Hepatocyte (in vitro differentiated cells): ENCODE measurements at places on chromosomes 12 and 14.
A peak's percentile ranks its signal among the peaks of the same experiment; 100 is the strongest.

DNA sequence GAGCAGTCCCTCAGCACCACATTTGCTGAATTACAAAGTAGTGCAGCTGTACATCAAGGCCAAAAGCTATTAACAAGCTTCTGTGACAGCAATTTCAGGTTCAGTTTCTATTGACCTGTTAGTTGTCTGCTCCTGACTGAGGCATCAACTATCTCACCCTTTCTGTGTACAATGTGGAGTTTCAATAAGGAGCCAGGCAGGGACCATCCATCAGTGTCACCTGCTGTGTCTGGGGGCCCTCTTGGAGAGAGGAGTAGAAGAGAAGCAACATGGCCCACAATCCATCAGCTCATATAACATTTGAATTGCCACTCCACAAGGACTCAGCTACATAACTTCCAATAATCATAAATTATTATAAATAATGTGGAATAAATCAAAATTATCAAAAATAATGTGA is 72.3 kb upstream of the CCDC196 start:
- H3K27ac ChIP-seq, result no peak overlapping the region
- no peak overlapping the region for H3K4me3 ChIP-seq
- no peaks in the 10 kb centered on the region for H3K4me1 ChIP-seq
- no peaks in the 10 kb centered on the region for H3K36me3 ChIP-seq
- DNase-seq, result no peak
- H3K27me3 ChIP-seq, result no peaks in the 10 kb centered on the region

- no peaks in the 10 kb centered on the region for H3K4me1 ChIP-seq
- no peak overlapping the region for H3K4me3 ChIP-seq
- H3K27ac ChIP-seq, result peak overlapping the region; percentile 5
- H3K36me3 ChIP-seq, result no peaks in the 10 kb centered on the region
Observed at GRCh38 chr14:68318828-68319227, 474.0 kb downstream of the ZFP36L1 start.

GRCh38 chr14:93716746-93717667 is 71.3 kb downstream of the PRIMA1 start:
- H3K4me1 ChIP-seq, result no peaks in the 10 kb centered on the region
- DNase-seq, result no peak
- no peak overlapping the region for H3K4me3 ChIP-seq

- no peak overlapping the region for H3K27ac ChIP-seq
- no peaks in the 10 kb centered on the region for H3K4me1 ChIP-seq
- H3K27me3 ChIP-seq, result no peaks in the 10 kb centered on the region
- no peak overlapping the region for H3K4me3 ChIP-seq
- no peak for DNase-seq
Observed at GRCh38 chr12:108985750-108986149, 35.1 kb downstream of the SVOP start.

DNA sequence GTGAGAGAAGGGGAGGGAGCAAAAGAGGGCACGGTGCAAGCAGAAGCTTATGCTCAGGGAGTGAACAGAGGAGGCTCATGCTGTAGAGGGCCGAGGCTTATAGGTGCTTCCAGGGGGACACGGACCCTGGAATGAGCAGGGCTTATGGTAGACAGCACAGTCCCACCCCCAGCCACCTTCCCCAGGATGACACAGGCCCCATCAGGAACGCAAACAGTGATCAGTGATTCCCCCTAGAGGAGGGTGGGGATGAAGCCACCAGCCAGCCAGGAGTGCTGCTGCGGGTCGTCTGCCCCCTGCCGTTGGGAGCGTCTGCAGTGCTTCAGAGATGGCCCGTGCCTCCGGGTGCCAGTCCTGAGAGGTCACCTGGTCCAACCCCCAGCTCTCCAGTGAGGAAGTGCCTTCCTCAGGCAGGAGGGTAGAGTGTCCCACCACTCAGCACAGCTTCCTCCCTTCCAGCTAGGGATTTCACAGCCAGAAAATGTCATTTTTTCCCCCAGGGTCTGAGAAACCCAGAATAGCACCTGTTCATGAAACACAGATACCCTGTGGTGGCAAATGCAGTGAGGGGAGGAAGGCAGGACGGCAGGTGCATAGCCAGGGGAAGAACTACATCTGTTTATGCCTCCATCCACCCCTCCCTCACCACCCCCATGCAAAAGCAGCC is 60.7 kb downstream of the SLC6A12 start:
- DNase-seq, result peak; percentile 89
- peak overlapping the region; percentile 68 for H3K27ac ChIP-seq
- H3K36me3 ChIP-seq, result no peaks in the 10 kb centered on the region
- peaks cover 9% of the 10 kb centered on the region for H3K4me1 ChIP-seq
- H3K4me3 ChIP-seq, result no peak overlapping the region

DNA sequence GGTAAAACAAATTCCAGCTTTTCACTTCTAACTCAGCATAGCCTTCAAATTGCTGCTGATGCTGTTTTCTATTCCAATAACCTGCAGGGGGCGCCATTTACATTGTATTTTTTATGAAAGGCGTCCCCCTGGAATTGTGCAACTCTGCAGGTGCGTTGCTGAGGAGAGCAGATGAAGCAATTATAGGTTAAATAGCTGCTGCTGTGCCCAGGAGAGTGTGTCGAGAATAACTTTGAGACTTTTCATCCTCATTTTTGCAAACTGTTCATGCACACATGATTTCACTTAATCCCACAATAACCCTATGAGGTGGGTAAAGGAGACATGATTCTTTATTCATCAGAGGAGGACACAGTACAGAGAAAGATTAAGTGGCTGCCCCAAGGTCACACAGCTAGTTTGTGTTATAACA is 75.7 kb downstream of the MYRFL start:
- no peak overlapping the region for H3K27ac ChIP-seq
- no peaks in the 10 kb centered on the region for H3K27me3 ChIP-seq
- no peak overlapping the region for H3K4me3 ChIP-seq
- H3K36me3 ChIP-seq, result no peaks in the 10 kb centered on the region
- DNase-seq, result peak; percentile 91
- H3K4me1 ChIP-seq, result peaks cover 10% of the 10 kb centered on the region

DNA sequence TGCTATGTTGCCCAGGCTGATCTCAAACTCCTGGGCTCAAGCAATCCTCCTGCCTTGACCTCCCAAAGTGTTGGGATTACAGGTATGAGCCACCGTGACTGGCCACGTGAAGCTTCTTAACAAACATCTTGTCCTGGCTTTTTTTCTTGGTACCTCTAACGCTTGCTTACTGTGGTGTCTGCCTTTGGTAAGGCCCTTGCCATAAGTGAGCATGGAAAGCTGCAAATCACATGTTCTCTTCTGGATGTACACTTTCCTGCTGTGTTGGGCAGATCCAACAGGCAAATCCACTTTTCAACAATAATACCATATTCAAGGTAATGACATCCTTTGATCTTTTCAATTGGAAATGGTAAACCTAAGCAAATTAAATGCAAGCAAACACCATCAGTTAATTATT is 54.6 kb downstream of the ARF6 start:
- no peak overlapping the region for H3K4me3 ChIP-seq
- no peak for DNase-seq
- no peaks in the 10 kb centered on the region for H3K27me3 ChIP-seq
- H3K27ac ChIP-seq, result peak overlapping the region; percentile 61

DNA sequence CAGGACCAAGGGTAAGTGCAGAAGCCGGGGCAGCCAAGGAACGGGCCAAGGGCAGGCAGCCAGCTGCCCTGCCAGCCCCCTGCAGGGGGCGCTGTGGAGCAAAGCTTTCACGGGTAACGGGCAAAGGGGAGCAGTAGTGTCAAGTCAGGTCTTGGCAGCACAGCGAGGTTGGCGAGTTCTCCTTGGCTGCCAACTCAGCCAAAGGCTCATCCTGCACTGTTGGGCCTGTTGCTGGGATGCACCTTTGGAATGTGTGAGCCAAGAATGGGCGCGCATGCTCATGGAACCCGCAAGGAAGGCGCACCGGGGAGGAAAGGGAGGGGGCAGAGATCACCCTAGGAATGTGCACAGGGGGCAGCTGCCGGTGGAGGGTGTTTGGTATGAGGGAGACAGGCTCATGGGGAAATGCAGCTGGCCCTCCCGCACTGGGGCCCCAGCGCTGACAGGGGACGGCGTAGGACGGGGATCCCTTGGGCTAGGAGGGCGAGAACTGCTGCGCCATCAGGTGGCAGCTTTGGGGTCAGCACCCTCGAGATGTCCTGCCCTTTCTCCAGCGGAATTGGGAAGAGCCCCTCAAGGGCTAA is 138.0 kb downstream of the ASCL4 start:
- H3K4me3 ChIP-seq, result no peak overlapping the region
- H3K27ac ChIP-seq, result no peak overlapping the region
- peak; percentile 34 for DNase-seq
- no peaks in the 10 kb centered on the region for H3K36me3 ChIP-seq
- peaks cover 27% of the 10 kb centered on the region for H3K27me3 ChIP-seq

GRCh38 chr12:124147575-124147974 is 147.3 kb upstream of the RFLNA start:
- no peak overlapping the region for H3K4me3 ChIP-seq
- H3K27ac ChIP-seq, result no peak overlapping the region
- DNase-seq, result no peak
- no peaks in the 10 kb centered on the region for H3K36me3 ChIP-seq

DNA sequence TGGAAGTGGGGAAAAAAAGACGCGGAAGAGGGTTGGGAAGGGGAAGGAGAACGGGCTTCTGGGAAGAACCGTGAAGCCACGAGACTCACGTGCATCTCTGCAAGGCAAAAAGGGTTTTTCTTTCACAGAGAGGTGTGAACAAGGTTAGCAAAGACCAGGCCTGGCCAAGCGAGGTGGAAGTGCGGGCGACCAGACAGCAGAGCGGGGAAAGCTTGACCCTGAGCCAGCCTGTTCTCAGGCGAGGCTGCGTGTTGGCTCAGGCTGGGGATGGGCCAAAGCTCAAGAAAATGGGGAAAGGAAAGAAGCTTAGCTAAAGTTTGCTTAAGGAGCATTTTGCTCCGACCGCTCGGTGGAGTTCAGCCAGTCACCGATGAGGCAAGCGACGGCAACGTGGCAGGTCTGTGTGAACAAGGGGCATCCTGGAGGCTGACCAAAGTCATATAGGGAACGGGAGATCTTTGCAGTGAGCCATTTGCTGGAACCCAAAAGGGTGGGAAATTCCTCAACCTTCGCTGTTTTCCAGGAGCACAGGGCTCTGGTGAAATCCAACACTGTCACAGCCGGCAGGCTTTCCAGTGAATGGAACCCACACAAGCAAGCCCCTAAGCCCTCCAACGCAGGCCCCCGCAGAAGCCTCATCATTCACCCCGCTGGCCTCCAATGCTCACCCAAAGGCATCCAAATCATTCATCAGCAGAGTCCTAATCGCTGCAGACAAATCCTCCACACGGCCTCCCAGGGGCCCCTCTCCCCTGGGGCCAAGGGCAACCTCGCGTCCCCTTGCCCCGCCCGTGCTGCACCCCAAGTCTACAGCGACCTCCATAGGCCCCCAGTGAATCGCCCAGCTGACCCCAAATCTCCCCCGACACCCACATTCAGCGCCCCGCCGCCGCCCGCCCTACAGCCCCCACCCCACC is 754 bp downstream of the ZNF605 start:
- peak overlapping the region; percentile 97 for H3K4me3 ChIP-seq
- no peaks in the 10 kb centered on the region for H3K27me3 ChIP-seq
- H3K27ac ChIP-seq, result peak overlapping the region; percentile 99
- peaks cover 8% of the 10 kb centered on the region for H3K4me1 ChIP-seq
- H3K36me3 ChIP-seq, result no peaks in the 10 kb centered on the region
- DNase-seq, result peak; percentile 67

DNA sequence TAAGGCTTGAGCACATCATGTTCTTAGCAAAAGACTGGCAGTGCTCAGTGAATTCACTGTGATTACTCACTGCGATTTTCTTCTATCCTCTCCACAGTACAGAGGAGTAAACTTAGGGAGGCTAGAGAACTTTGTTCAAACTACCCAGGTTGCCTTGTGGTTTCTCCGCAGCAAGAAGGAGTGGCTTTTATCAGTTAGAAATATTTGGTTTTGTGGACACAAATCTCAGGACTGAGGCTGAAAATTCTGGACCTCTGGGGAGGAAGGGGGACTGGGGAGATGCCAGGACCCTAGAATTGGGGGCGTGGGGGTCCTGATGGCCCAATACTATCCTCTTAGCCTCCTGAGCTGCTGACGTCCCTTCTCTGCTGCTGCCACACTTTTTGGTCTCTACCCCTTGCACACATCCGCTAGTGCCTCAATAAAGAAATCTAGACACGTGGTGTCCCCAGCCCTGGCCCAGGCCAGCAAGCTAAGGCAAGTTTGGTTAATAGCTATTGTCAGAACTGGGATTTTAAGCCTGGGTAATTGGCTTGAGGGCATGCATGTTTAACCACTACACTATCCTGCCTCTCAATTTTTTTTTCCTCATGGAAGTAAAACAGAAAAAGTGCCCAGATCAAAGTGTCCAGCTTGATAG is 842 bp downstream of the OAS2 start:
- no peaks in the 10 kb centered on the region for H3K27me3 ChIP-seq
- H3K4me1 ChIP-seq, result no peaks in the 10 kb centered on the region
- H3K4me3 ChIP-seq, result no peak overlapping the region
- no peak overlapping the region for H3K27ac ChIP-seq
- DNase-seq, result no peak
- no peaks in the 10 kb centered on the region for H3K36me3 ChIP-seq
